Activated naive CD8-positive, alpha-beta T cell treated with anti-CD3 and anti-CD28 coated beads, Interleukin-2, amount 50 U/mL, for 16 hours (primary cell): ENCODE measurements at places on chromosomes 11 and 22.

DNA sequence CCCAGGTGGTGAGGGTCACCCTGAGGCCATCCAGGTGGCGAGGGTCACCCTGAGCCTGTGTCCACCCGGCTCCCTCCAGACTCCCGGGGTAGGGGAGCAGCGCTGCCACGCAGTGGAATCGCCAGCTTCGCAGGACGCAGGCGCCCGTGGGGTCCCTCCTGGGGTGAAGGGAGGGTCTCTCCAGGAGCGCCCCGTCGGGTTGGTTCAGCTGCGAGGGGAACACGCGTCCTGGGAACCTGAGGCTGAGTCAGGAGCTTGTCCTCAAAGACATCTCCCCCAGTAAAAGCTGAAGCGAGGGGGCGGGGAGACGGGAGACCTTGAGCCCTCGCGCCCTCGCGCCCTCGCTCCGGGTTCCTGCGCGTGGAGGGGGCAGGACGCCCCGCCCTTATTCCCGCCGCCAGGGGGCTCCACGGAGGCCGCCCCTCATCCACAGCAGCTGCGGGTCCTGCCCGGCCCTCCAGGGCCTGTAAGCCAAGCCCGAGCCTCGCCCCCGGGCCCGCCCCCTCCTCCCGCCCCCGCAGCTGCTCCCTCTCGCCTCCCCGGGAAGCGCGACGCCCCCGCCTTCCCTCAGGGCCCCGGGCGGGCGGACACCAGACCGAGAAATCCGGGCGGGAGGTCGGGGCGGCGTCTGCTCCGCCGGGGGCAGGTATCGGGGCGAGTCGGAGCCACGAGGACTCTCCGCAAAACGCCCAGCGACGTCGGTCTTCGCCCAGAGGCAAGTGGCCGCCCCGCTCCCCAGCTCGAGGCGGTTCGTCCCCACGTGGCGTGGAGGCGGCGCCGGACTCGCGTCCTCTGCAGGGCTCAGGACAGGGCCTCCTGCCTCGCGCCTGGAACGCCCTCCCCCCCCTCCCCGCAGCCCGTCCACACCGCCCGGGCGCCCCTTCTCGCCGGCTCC, 22.8 kb downstream of the PIM3 start:
- no peak for DNase-seq

DNA sequence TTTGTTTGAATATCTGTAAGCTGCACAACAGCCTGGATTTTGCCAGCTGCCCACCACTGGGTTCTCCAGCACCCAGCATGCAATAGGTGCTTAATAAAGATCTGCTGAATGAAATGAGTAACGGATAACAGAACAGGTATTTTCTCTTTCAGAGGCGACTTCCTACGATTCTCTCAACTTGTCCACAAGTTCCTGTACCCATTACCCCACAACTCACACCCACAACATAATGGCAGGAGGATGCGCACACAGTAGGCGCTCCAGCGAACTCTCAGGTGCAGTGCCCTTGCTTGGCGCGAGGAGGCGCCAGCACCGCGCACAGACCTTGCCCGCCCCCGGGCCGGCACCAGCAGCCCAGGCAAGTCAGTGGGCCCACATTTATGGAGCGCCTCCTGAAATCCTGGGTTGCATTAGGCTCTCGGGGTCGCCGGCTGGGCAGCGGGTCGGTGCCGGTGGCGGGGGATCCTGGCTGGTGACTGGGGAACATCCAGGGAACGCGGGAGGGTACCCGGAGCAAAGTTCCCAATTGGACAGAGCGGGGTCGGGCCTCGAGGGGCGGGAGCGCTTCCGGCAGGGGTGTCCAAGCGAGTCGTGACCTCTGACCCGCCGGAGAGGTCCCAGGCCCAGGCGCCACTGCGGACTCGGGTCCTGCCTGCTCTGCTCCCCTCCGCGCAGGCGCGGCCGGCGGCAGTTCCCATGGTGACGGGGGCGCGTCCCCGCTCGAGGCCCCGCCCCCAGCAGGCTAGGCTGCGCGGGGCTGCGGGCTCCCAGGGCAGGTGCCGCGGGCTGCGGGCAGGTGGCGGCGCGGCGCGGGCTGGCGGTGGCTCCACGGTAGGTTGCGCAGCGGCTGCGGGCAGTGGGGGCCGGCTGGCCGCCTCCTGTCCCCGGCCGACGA, at the start of gene KIAA1671:
TSS of gene KIAA1671 (plus strand) at position 775 of the 895 bp plus-strand sequence. CDS start 75,284 bp downstream, outside the sequence.
- peak; percentile 65 for DNase-seq

DNA sequence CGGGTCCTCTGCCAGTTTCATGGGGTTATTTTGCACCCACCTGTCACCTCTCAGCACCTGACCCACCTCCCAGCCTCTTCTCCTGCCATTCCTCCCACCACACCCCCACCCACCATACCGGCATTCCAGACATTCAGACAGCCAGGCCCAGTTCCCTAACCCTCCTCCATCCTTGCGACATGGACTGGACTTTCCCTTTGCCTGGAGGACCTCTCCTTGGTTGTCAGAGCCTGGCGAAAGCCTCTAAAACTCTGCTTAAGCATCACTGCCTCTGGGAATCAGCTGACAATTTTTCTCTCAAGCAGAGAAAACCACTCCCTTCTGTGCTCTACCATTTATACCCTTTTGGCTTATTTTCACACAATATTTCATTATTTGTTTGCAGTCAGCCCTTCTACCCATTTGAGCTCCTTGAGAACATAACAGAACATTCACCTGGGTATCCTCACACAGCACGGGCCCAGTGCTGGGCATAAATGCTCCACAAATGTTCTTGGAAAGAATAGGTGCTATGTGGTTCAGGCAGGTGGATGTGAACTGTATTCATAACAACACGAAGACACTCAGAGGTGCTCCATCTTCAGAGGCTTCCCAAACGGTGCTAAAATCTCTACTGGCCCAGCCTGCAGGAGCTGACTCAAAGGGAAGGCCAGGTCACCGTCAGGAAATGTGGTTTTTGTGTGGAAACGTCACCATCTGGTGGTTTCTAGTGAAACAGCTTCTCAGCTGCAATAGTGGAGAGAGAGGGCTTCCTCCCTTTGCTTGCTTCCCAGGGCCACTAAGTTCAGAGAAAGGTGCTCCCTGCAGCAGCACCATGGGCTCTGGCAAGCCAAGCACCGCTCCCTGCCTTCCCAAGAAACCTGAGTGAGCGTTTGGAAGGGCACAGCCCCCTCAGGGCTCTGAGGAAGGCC, 10.4 kb downstream of the SPATA19 start:
- DNase-seq, result no peak

GRCh38 chr11:121048464-121049233, 24.7 kb downstream of the TBCEL start:
- no peak for DNase-seq

- DNase-seq, result peak; percentile 55
Observed at GRCh38 chr11:72724851-72725723, 27.1 kb downstream of the ARAP1 start.

GRCh38 chr11:127376301-127376700, 375.7 kb upstream of the KIRREL3 start:
- no peak for DNase-seq

DNA sequence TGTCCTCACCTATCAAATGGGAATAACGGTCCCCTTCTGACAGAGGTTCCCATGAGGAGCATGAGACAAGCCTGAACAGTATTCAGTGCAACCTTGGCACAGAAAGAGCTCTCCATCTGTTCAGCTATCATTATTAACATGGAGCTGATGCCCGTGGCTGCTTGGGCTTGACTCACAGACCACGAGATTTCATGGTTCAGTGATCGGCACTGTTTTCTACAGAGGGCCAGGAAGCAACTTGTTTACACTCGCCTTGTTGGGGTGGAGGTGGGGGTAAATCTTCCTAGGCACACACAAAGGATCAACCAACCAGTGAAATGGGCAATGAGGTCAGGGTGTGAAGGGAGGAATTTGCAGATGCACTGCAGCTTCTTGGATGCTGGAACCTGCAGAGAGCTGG, 88.2 kb downstream of the CWC15 start:
- no peak for DNase-seq

DNA sequence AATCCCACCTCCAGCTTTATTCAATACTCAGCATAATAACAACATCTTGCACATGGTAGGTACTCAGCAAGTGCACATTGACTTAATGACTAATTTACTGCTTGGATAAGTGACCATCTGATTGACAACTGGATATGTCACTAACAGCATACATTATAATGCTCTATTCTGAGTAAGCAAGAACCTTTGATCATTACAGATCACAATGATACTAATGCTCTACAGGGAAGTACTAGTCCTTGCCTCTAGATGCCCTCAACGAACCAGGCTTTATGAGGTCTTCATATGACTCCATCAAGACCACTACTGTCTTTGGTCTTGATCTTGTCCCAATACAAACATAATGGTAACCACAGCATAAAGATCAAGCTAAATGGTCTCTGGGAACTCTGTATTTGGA, 167.6 kb upstream of the MTMR2 start:
- no peak for DNase-seq

GRCh38 chr22:25007444-25008106, 55.1 kb downstream of the KIAA1671 start:
- no peak for DNase-seq

- no peak for DNase-seq
Observed at GRCh38 chr11:129192150-129192549, at the start of gene ARHGAP32. TSS of gene ARHGAP32 (minus strand) at chr11:129192325. CDS start at chr11:129192198, 127 bp downstream.

DNA sequence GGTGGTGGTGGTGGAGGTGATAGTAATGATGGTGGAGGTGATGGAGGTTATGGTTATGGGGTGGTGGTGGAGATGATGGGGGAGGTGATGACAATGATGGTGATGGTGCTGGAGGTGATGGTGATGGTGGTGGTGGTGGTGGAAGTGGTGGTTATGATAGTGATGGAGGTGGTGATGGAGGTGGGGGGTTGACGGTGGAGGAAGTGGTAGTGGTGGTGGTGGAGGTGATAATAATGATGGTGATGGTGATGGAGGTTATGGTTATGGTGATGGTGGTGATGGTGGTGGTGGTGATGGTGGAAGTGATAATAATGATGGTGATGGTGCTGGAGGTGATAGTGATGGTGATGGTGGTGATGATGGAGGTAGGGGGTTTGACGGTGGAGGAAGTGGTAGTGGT, 16.9 kb upstream of the WNT7B start:
- no peak for DNase-seq

DNA sequence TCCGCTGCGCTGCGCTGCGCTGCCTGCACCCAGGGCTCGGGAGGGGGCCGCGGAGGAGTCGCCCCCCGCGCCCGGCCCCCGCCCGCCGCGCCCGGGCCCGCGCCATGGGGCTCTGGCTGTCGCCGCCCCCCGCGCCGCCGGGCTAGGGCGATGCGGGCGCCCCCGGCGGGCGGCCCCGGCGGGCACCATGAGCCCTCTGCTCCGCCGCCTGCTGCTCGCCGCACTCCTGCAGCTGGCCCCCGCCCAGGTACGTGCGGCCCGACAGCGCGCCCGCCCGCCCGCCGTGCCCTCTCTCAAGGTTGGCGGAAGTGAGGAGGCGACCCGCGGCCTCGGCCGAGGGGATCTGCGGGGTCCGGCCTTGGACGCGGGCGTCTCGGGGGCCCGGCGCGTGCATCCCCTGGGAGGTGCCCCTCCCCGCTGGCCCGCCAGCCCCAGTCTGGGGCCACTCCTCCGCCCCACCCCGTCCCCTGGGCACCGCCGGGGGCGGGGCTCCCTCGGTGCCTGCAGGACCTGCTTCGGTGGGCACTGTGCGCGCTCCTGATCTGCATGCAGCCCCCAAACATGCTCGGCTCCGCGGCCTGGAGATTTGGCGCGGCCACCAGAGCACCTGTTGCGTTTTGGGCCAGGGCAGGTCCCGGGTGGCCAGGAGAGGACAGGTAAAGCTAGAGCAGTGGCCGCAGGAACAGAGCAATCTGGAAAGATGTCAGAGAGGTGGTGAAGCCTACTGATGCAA, 429 bp downstream of the VEGFB start:
- no peak for DNase-seq
